ENCODE measurements at places on chromosomes 3 and 15.

- no peak for DNase-seq
Observed at GRCh38 chr3:149610351-149611105, 47.3 kb downstream of the WWTR1 start.

- no peak for DNase-seq
Observed at GRCh38 chr3:138078901-138079344, 36.5 kb downstream of the DZIP1L start.

DNA sequence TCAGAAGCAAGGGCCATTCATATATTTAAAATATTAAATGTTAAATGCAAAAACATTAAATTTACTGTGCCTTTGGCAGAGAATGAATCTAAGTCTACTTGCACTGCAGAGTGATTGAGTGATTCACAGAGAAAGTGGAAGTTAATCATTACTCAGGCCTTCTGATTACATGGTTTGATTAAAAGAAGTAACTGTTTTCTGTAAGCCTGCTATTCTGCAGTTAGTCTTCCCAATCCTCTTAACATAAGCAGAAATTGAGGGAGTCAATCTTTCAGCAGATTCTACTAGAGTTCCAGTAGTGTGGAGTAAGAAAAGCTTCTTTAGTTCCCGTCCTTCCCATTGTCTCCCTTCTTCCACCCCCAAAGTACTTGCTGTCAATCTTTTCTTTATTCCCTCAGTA, 1.5 kb downstream of the NLGN1 start:
- no peak for DNase-seq

DNA sequence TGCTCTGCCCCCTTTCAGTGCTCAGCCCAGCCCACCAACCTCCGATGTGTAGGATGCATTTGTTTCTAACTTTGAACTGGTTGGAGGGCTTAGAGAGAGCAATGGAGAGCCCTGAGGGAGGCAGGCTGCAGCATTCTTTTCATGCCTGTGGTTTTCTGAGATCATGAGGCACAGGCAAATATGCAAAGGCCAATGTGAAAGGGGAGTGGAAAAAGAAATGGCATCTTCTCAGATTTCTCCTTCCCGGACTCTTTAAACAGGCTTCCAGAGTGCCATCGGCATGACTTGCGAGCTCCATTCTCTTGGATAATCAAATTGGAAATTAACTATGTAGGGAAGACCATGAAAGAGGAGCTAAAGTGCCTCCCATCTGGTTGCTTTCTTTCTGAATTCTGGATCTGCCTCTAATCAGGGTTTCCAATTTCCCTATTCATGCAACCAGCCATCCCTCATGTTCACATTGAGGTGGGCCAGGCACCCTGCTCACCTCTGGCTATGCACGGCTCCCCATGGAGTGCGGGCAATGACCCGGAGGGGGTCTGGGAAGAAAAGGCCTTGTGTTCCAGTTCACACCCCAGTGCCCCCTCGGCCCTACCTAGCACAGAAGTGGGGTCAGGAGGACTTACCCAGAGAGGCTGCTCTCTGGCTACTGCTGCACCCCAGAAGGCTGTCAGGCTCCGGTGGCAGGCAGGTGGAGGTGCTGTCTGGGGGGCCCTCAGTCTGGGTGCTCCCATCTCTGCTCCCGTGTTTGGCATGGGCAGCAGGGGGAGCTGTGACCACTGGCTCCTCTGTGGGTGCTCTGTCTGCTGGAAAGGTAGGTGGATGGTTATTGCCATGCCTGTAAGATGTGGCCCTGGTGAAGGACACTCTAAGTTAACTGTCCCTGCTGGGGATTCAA, 16.1 kb downstream of the AMOTL2 start:
- peak; percentile 72 for DNase-seq

DNA sequence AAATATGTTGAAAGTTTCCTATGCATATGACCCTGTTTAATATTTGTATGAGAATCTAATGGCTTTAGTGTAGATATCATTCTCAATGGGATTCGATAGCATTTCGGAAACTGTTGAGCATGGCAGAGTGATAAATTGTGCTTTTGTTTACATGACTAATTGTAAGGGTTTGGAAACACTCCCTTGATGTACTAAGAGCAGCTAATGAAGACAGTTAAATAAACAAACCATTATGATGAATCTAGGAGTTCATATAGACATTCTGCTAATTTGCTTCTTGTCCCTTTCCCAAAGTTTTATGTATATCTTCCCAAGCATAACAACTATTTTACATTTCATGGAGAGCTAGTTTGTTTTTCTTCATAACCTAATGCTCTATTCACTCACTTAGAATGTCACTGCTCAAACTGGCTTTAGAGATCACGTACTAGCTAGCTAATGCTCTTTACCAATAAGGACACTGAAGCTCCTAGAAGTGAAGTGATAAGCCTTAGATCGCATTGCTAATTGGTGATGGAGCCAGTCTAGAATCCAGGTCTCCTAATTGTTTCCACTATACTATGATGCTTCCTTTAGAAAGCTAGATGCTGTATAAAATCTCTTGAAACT, 140.8 kb downstream of the TP63 start:
- DNase-seq: no peak

DNA sequence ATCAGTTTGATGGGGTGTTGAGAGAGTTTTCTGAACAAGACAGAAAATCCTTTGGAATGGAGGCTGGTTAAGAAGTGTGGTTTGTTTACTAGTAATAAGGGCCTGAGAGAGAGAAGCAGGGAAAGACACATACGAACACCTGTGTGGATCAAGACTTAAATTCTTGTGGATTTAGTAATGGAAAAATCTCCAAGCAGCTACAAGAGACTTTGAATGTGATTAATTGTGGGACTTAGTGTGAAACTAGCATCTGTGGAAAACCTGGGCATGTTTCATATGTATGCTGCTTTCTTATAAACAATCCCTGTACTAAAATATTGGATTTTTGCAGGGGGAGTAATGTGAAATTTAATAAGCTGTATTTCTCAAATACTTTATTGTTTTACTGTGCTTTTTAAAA, 399.1 kb downstream of the SI start:
- no peak for DNase-seq

- no peak for DNase-seq
Observed at GRCh38 chr3:148708409-148708808, 10.7 kb downstream of the AGTR1 start.

GRCh38 chr15:69474291-69474690, 21.7 kb downstream of the RPLP1 start:
- no peak for DNase-seq

DNA sequence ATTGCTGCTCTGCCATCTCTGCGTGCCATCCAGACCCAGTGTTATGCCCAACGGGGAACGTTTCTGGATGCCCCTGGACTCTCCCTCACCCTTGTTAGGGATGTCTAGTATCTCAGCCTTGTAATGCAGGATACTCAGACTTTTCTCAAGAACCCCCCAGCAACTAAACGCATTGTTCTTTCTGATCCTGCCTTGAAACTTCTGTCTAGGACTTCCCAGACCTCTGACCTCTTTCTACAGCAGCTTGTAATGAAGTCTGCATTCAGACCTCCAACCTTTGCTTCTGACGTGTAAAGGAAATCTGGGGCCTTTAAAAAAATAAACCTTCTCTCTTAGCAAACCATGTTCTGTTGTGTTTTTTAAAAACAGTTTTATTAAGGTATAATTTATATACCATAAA, 139.5 kb downstream of the KCNAB1 start:
- no peak for DNase-seq

DNA sequence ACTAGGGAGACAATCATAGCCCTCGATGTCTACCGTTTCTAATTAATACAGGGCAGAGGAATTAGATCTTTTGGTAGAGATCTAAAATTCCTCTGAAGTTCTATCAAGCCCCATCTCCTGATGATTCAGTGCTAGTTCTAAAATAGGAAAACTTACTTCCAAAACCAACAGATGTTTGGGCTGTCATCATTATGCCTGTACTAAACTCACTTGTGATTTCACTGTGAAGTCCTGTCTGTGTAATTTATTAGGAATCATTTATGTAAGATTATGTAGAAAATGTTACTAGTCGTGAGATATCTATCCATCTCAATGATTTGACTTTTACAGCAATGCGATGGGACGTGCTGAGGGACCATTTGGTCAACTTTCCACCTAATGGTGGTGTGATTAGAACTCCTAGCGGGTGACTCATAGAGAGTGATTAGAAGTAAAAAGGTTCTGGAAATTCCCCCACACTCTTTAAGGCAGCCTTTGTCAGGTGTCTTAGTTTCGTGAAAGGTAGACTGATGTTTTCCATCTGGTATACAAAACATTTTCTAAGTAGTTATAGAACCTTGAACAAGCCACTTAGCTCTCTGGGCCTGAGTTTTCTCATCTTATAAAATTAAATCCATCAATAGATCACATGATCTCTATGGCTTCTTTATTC, 34.2 kb downstream of the LIPC start:
- DNase-seq: no peak

DNA sequence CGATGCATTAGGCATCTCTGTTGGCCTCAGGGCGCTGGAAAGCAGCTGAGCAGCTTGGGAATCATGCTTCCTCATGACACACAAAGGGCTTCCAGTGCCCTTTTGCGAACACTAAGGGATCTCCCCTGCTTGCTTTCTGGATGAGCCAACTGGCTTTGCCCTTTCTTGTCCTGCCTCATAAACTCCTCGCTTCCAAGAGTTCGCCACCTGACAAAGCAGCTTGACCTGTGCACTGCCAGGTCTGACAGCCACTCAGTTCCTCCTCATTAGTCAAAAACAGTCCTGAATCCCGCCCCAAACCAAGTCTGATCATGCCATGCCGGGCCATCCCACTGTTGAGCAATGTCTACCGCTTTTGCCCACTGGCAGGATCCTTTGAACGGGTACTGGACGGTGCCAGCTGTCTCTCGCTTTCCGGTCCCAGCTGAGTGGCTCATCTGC, 265.4 kb upstream of the LYSMD4 start:
- DNase-seq: no peak

DNA sequence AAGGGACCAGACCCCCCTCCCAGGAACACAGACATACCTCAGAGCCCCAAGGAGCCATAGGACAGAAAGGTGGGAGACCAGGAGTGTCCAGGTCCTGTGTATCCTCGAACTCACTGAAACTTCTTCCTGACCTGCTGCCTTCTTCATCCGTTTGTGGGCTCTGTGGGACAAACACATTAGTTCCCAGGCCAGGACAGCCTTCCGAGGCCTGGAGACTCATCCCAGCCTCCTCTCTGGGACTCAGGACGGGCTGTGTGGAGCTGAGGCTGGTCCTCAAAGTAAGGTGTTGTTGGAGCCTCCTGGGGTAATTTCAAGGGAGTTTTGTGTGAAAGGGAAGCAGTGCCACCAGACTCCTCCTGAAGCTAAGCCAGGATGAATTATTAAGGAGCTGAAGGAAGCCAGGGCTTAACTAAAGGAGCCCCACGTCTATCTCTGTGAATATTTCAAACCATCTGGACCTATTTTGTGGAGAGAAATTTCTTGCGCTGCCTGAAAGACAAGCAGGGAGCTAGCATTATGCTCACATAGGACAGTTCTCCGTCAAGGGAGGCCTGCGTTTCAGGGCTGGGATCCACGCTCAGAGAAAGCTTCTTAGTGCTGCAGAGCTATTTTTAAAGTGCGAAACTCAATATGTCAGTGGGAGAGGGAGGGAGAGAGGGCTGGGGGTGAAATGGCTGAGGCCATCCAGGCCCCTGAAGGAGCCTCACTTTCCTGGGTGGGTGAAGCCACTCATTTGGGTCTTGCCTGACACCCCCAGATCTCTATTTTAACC, 29.8 kb upstream of the PLA2G4E start:
- no peak for DNase-seq

DNA sequence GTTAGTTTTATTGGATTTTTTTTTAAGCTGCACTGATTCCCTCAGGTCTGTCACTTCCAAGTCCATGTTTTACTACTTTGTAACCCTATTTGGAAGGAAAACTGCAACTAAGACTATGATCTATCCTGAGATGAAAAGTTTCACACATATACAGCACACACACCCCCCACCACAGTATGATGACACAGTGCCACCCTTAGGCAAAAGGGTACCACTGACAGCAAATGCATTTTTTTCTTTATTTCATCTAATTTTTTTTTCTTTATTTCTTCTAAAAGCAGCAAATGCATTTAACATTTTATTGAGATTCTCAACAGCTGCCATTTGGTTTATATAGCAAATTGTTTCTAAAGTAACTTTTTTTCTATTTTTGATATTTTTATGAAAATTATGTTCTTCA, 21.2 kb downstream of the NGRN start:
- DNase-seq: peak; percentile 62

GRCh38 chr3:44339181-44340057, 853 bp downstream of the TCAIM start:
- no peak for DNase-seq

DNA sequence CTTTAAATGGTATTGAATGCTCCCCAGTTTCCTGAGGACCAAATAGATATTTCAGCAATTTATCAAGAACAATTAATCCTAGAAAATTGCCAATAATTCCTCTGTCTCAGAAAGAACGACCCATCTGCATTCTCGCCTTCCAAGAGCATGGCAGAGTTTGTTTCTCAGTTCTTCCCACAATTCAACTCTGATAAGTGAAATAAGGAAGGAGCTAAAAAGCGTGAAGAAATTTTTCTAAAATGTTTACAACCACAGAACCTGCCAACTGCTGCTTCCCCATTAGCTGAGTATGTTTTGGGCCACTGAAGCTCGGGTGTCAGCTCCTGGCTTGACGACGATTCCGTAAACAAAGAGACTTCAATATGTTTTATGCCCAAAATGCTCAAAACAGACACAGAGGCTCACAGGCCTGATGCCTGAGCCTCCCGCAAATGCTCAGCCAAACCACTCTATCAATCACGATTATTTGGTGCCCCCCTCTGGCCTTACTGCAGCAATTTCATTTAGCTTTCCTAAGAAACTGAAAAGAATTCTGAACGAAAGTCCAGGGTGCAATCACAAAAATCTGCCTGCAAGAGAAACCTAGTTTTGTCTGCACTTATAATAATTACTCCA, 259.2 kb upstream of the CCDC54 start:
- DNase-seq: peak; percentile 61
